ENCODE measurements at places on chromosomes 11 and 22.

GRCh38 chr11:3826721-3827120 is 14.0 kb downstream of the RHOG start:
- no peak for DNase-seq

DNA sequence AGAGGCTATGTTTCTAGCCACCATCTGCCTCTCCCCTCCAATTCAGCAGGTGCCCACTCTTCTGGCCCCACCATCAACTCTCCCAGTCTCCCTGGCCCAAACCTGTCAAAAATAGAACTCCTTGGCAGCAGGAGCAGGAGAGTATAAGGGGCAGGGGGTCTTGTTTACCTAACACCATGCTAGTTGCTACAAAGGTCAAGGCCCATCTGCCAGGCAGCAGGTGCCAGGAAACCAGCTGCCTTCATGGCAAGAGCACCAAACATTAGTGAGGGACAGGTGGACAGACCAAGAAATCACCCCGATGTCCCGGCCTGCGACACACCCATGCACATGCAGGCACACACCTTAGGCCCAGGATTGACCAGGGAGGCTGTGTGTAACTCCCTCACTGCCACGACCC is 387.9 kb downstream of the BUD13 start:
- no peak for DNase-seq

DNA sequence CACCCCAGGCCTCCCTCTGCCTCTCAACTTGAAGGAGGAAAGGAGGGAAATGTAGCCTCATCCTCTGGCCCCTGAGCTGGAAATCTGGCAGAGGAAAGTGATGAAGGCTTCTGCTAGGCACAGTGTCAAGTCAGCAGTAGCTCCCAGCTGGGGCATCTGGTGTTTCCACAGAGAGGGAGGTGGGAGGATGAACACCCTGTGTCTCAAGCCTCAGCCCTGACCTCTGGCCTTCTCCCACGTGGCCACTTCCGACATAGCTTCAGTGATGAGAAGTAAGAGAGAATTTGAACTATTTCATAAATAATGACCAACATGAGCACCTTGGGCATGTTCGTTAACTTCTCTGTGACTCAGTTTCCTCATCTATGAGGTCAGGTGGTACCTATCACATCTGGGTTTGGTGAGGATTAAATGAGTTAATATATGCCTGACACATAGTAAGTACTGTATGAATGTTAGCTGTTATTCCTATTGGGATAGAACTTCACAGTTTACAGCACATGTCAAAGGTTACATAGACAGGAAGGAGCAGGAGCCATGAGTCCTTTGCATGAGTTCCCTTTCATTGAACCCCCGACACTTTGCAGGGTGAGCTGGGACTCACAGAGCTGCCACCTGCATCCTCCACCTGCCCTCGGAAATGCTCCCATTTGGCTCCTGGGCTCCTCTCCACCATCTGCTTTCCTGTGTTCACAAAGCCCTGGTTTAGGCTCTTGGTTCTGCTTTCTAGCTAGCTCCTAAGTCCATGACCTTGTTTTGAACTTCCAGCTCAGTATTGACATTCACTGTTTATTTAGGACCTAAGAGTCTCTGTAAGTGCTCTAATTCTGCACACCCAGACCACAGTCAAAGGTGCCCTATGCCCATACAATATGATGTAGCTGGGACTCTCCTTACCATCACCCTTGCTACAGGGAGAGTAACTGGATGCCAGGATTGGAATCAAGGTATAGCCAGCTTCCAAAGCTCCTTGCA is 61.7 kb downstream of the CSNK2A3 start:
- no peak for DNase-seq

DNA sequence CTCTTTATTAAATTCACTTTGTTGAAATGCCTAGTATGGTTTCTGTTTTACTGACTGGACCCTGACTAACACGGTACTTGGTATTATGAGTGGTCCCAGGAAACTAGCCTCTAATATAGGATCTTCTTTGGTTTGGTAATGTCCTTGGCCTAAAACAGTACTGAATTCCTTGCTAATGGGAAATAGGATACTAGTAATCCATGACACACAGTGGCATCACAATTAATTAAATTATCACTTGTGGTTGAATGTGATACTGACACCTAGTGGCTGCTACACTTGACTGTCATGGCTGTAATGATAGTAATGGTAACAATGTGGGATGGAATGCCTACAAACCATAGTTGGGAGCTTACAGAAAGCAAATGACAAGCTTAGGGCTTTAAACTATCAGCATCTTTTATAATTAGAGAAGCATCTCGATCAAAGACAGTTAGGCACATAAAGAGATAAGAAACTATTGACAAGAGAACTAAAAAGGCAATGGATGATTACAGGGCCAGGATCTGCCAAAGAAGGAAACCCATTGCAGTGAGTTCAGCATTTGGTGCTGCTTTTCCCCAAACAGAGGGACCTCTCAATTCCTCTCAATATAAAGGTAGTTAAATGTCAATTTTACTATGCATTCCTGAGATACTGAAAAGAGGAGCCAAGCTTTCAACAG is 8.6 kb downstream of the DNHD1 start:
- DNase-seq = peak; percentile 19

DNA sequence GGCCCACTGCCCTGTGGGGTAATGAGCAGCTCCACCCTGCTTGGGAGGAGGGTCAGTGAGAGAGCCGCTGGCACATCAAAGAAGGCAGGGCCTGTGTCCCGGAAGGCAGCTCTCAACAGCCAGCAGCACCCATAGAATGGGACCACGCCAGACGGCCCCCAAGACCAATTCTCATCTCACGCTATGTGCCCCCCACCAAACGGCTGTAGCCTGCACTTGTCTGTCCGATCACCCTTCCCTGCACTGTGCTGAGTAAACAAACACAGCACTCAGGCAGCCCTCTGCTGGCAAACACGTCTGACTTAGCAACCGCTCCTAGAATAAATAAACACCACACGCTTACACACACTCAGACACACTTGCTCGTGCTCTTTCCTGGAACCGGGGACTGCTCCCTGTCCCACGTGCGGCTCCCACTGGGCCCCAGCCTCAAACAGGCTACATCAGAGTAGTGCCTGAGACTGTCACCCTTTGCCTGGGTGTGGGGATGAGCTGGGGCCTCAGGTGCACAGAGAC is 53.2 kb upstream of the CDON start:
- DNase-seq = no peak

DNA sequence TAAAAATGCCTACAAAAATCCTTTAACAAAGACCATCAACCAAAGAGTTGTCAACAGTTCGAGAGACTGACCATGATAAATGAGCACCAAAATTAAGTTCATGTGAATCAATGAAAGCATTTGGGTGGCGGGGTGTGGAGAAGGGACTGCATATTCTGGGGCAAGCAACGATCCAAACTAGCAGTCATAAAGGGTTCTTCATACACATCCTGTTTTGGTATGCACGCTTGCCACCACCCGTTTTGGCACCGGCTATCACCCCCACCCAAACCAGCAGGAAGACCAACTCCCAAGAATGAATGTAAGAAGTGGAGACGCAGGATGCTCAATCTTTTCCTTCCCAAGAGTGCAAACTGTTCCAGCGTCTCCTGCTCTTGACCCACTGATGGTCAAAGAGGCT is 80.8 kb downstream of the SGSM3 start:
- no peak for DNase-seq

GRCh38 chr11:368414-369335 is 624 bp upstream of the B4GALNT4 start:
- DNase-seq = no peak

- no peak for DNase-seq
Measured at GRCh38 chr22:19522881-19523239, 1.4 kb downstream of the CLDN5 start.

DNA sequence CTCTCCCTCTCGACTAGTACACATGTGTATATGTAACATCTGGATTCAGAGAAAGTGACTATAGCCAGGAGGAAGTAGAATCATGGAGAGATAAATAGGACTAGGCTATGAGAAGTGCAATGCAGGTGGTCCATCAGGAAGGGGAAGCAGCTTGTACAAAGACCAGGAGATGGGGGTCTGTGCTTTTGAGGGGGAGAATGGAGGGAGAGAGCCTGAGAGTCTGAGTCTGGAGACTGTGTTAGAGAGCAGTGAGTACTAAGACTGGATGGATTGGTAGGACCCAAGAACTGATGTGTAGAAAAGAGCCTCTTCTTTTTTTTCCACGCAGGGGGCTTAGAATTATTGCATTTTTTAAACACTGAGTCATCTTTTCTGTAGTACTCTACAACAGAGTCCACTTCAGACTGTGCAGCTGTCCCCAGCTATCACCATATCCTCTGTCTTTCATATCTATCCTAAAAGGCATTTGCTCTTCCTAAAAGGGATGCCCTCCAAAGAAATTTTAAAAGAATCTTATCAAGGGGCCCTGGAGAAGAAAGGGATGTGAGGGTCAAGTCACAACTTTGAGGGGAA is 80.4 kb downstream of the BDNF start:
- DNase-seq = no peak

DNA sequence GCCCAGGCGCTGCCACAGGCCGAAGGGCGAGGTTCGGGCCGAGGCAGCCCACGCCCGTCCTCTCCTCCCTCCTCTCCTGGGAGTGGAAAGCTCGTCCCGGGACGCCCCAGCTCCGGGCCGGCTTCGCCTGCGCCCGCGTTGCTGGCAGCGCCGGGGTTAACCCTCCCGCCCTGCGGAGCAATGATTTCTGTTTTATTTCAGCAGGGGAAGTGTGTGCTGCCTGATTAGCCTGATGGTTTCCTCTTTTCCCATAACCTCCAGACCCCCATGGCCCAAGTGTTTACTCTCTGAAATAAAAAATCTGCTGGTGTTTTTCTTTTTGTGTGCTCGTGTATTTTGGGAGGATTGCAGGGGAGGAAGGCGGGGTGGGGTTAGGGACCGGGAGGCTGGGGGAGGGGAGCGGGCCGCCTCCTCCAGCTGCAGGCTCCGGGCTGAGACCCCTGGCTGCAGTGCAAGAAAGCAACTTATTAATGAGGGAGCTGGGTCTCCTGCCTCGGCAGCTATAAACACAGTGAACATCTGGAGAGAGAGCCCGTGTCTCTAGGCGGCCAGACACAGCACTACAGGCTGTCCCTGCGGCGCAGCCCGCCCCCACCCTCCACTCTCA is 38.6 kb downstream of the ETS1 start:
- no peak for DNase-seq

DNA sequence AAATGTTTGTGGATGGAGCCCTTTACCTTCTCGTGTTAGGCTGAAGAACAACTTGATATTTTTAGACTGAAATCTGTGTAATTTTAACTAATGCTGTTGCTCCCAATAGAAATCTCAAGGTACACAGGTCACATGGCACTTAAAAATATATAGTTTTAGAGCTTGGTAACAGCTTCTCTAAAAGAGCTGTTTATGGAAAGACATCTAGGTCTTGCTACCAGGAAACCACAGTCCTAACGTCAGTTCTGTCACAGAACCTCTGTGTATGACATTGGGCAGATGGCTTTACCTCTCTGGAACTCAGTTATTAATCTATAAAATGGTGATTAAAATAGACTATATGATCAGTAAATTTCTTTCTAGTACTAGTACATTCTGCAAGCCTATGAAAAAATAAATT is 35.4 kb downstream of the PAK1 start:
- DNase-seq = no peak

DNA sequence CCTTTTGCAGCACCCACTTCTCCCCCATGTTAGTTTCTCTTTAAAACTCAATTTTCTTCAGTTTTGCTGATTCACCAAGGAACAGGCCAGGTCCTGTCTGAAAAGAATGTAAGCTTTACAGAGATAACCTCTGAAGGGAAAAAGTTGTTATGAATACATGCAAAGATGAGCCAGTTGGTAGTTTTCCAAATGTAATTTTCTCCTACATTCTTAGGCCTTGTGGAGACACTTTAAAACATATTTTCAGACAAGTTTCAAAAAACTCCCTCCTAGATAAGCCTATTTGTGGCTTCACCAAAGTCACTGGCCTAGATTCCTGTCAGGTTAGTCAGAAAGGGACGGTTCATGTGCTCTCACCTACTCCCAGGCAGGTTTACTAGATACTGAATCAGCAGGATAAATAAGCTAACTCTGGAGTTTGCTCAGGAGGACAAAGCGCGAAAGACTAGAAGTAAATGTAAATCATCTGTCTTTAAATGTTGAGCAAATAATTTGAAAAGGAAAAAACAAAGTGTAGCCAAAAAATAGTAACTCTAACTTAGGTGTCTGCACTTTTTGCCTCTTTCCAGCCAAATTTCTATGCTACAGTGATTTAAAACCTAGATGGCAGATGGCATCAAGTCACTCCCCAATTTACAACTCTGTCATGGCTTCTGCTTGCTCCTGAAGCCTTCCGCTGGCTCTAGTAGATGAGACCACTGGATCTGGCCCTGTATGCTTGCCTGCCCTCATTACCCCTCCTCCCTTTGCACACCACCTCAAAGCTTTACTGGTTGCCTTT is 4.9 kb upstream of the ATP6V1E1 start:
- peak; percentile 86 for DNase-seq

- no peak for DNase-seq
Measured at GRCh38 chr11:8744423-8744822, 61.8 kb downstream of the RPL27A start.

- no peak for DNase-seq
Measured at GRCh38 chr11:26028393-26028911, 303.5 kb upstream of the ANO3 start.

DNA sequence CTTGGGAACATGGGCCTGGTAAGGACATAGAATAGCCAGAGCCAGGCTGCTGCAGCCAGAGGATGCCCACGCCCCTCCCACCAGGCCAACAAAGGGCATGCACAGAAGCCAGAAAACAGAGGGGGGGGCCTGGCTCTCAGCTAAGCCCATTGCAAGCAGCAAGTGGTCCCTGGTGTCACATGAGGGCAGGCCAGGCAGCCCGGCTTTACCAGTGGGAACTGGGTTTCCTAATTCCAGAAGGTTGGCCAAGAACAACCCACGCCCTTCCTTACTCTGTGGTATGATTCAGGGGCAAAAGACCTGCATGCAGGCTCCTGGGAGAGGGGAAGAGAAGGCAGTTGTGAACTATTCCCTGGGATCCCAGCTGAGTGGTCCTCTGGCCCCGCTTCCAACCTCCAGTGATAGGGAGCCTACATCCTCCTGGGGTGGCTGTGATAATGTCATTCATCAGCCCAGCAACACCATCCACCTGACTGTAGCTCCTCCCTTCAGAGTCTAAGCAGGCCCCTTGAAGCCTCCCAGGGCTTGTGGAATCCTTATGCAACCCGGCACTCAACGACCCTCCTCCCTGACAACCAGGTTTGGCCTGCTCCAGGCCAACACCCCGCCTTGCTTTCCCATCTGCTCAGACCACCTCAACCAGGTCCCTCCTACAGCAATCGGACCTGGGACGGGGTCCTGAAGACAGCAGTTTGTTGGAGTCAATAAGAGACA is 62.1 kb upstream of the LMO1 start:
- DNase-seq = no peak

All from LoVo (cell line).